ENCODE measurements at places on chromosomes 2 and 18. TPM values are rescaled to one million over a fixed set of nuclear protein-coding genes. Genes with fewer than 3 reads are reported as not detected.

GRCh38 chr2:221588306-221588985 lies 16.3 kb upstream of the EPHA4 start:
- DNase-seq: no peak

Gene IL1RL1
- 1.3 TPM for total RNA-seq

GRCh38 chr2:111946294-111947114 lies 48.1 kb downstream of the MERTK start:
- no peak for DNase-seq

- no peak for DNase-seq
Measured at GRCh38 chr2:72425996-72426395, 278.3 kb upstream of the CYP26B1 start.

- no peak for DNase-seq
Measured at GRCh38 chr2:119315241-119315925, 51.3 kb downstream of the C2orf76 start.

Gene ABHD1
- 0.29 TPM for total RNA-seq

- no peak for DNase-seq
Measured at GRCh38 chr2:68345129-68345875, 19.8 kb upstream of the PLEK start.

Gene IGFBP5
- not detected for total RNA-seq

Data from activated CD4-positive, alpha-beta memory T cell treated with anti-CD3 and anti-CD28 coated beads for 36 hours (primary cell).